Stimulated activated CD8-positive, alpha-beta memory T cell treated with anti-CD3 and anti-CD28 coated beads, Interleukin-4, amount 100 ng/mL, for 1 hour (primary cell): ENCODE measurements at places on chromosomes 5 and 9.

DNA sequence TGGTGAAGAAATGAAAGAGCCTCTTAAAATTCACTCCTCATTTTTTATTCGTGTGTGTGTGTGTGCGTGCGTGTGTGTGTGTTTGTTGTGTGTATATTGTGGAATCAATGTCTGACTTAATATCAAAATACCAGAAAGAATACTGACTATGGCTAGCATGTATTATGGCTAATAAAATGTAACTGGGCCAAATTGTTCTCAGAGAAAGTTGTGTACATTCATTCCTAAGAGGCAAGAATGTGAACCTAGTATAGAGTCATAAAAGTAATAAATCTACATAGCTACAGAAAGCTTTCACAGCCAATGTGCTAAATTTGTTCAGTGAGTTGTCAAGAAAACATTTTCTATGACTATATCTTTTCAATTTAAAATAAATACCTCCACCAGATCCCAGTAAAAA is 211.5 kb downstream of the EBF1 start:
- no peak for DNase-seq

- DNase-seq: no peak
Measured at GRCh38 chr5:119876522-119876921, 247.2 kb downstream of the FAM170A start.

GRCh38 chr9:111743275-111743674 is 51.5 kb downstream of the SHOC1 start:
- no peak for DNase-seq

DNA sequence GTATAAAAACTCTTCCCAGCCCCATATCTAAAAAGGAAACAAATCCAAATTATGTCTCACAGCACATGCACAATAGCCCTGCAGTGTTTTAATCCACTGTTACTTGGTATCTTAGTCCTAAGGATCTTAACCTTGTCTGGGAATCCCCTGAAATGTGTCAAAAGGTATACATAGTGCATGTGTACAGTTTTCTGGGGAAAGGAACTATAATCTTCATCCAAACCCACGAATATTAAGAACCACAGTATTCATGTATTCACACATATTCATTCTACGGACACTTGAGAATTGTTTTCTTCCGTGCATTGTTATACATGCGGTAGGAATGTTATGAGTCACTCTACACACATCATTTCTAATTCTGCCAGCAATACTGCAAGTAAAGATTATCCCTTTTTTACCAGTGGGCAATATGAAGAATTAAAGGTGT is 47.8 kb upstream of the SNX2 start:
- DNase-seq: no peak

- DNase-seq: no peak
Measured at GRCh38 chr9:4594545-4594944, 67.5 kb upstream of the PLPP6 start.

GRCh38 chr9:70954126-70954525 is 167.3 kb downstream of the TRPM3 start:
- DNase-seq: no peak

GRCh38 chr9:68847765-68848164 is 142.7 kb downstream of the PIP5K1B start:
- DNase-seq: no peak
